AG04450 (cell line): ENCODE measurements at places on chromosomes 16 and 17.

- DNase-seq = no peak
Observed at GRCh38 chr17:63420868-63421680, 25.0 kb downstream of the CYB561 start.

GRCh38 chr17:83058266-83058798, 21.1 kb upstream of the METRNL start:
- no peak for DNase-seq

- no peak for DNase-seq
Observed at GRCh38 chr17:59121901-59122480, 15.3 kb upstream of the TRIM37 start.

DNA sequence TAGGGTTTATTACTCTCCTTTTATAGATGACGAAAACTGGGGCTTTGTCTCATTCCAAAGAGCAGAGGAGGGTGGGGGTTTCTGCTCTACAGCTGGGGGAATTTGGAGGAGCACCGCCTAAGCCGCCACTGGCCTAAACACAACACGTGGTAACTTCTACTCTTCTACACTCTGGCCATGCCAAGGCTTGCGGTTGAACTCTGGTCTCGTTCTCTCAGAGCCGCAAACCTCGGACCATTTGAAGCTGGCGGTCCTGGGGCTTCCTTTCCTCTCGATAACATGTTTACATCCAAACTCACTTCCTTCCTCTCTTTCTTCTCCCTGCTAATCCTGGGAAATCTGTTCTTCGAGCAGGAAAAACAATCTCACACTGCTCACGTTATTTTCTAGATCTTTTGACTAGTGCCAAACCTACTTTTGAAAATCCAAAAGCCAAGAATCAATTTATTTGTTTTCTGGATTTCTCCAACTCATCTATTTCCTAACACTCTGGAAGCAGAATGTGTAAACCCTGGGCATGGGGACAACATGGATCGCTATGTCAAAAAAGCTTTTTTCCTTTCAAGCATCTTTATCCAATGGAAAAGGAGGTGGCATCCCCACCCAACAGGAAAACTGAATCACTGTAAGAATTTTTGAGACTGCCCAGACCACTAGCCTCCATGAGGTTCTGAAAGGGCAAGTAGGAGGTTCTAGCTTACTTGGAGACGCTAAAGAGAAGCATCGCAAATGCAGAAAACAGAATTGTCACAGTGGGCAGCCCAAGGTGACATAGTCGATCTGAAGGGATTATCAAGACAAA, 13.6 kb upstream of the EEF2K start:
- DNase-seq = peak; percentile 77

- DNase-seq = no peak
Observed at GRCh38 chr16:2716948-2717347, 3.1 kb downstream of the PRSS27 start.

- peak; percentile 77 for DNase-seq
Observed at GRCh38 chr16:84511180-84511800, 6.8 kb upstream of the MEAK7 start.
